ENCODE measurements at places on chromosomes 3 and 15. TPM values are rescaled to one million over a fixed set of nuclear protein-coding genes. Genes with fewer than 3 reads are reported as not detected.

The CCDC54 gene
- not detected for total RNA-seq

- no peak for DNase-seq
- no peak overlapping the region for H3K4me3 ChIP-seq
- no peaks in the 10 kb centered on the region for H3K27me3 ChIP-seq
Observed at GRCh38 chr3:147756476-147756875, 347.3 kb downstream of the ZIC1 start.

The FAM107A gene
- total RNA-seq = 74.5 TPM

- H3K4me1 ChIP-seq = no peaks in the 10 kb centered on the region
- no peak overlapping the region for H3K27ac ChIP-seq
- no peaks in the 10 kb centered on the region for H3K27me3 ChIP-seq
- H3K4me3 ChIP-seq = no peak overlapping the region
Observed at GRCh38 chr3:85838921-85839320, 880.1 kb downstream of the CADM2 start.

Data from lower lobe of right lung (tissue), 2 donors.